ENCODE measurements at places on chromosomes 12 and 14.
A peak's percentile ranks its signal among the peaks of the same experiment; 100 is the strongest.

- no peak for DNase-seq
Measured at GRCh38 chr12:40137252-40137651, 31.4 kb upstream of the SLC2A13 start.

- no peak for DNase-seq
Measured at GRCh38 chr14:99586761-99587459, 17.1 kb downstream of the CCDC85C start.

DNA sequence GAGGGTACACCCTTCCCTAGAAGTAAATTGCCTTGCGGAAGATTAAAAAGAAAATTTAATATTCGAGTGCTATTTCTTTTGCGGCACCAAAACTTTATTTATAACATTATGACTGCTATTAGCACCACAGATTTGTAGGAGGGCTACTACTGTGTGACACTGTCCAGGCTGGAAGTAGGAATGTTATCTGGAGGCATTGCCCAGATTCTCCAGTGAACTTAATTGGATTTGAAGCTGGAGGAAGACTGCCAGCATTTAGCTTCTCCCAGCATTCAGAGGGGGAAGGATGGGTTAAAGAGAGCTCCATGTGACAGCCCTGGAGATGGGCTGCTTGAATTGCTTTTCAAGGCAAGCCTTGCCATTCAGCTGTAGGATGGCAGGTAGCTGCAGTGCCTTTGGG lies 107.0 kb upstream of the RBM19 start:
- no peak for DNase-seq

GRCh38 chr12:24533716-24534352 lies 415.1 kb downstream of the BCAT1 start:
- DNase-seq = no peak

- DNase-seq = no peak
Measured at GRCh38 chr14:103072595-103073366, 11.2 kb upstream of the LBHD2 start.

- DNase-seq = no peak
Measured at GRCh38 chr12:3307389-3307788, 183.6 kb upstream of the PRMT8 start.

GRCh38 chr14:91246051-91246852 lies 1.7 kb upstream of the GPR68 start:
- no peak for DNase-seq

- no peak for DNase-seq
Measured at GRCh38 chr14:55964091-55964490, 154.1 kb upstream of the PELI2 start.

GRCh38 chr14:100616854-100617409 lies 29.7 kb upstream of the BEGAIN start:
- DNase-seq = no peak

DNA sequence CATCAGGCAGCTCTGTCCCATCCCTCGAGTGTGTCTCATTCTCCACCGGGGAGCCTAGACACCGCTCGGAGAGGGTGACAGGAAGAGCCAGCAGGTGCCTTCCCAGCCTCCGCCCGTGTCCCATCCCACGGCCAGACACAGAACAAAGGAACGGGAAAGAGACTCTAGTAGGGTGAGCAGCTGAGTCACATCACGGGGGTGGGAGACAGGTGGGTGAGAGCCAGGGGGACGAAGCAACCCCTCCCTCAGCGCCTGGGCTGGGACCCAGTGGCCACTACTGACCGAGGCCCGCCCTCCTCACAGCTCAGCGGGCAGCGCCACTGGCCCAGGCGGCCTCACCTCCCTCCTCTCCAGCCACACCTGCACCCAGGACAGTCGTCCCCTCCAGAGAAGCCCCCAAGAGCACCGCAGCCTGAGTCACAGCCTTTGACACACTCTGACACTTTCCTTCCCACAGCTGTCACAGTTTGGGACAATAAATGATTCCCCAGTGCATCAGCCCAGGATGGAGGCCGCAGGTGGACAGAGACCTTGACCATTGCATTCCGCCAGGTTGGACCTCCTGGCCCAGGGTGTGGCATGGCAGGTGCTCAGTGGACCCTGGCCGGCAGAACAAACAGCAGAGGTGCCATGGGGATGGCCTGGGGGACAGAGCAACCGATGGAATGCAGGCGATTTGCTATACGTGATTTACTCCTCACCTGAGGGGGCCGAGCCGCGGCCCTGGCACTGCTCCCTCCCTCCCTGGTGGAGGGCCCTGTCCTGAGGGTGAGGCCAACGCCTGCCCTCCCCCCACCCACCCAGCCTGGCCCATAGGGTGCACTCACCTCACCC lies 45.4 kb upstream of the GALNT9 start:
- no peak for DNase-seq

DNA sequence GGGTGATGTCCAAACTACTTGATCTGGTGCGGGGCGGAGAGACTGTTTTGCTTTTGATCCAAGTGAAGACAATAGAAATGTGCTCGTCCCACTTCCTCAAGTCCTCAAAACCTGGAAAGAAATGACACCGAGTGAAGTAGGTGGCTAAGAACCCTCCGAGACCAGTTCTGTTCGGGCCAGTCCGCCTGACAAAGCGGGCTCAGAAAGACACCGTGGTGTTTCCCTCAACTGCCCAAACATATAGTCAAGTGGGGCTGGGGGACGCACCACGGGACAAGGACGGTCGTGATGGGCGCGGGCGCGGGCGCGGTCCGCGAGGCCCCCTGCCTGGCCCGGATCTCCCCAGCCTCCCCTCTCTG lies 1.6 kb downstream of the PHLDA1 start:
- no peak for DNase-seq

- no peak for DNase-seq
Measured at GRCh38 chr14:74611650-74612349, at the start of gene LTBP2. TSS of gene LTBP2 (minus strand) at chr14:74612237. CDS start at chr14:74611944, 293 bp downstream.

DNA sequence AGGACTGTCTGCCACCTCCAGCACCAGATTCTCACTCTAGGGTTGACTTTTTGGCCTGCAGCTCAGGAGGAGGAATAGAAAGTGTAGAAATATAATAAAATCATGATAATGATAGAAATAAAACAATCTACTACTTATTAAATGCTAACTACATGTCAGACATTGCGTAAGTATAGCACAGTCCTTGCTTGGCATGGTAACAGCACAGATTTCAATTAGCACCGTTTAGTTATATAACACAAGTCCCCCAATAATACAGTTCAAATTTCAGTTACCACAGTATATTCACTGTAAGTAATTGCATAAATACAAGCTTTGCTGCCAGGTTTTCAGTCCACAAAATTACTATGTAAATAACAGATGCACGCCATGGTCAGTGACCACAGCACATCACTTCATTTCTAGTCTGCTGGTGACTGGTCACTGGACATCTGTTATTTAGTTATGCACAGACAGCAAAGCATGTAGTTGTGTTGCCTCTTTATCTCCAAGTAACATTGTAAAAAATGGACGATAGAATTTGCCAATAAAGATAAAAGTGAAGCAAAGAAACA lies 6.5 kb upstream of the GLT8D2 start:
- no peak for DNase-seq

- peak; percentile 69 for DNase-seq
Measured at GRCh38 chr12:82359115-82359478, 768 bp downstream of the METTL25 start.

DNA sequence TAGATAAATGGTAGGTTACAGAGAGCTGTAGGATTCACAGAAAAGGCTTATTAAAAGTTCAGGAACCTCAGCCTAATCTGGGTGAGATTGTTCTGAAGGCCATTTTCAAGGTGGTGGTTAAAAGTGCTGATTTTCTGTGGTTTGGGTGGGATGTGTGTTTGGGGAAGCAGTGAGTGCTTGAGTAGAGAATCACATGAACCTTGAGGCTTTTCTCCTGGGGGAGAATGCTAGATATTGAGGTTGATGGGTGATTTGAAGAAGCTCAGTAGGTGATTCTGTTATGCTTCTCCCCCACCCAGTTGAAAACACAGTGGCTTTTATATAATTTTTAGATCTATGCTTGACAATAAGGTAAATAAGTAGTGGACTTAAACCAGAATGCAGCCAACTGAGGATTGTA lies 420.9 kb downstream of the PCNX1 start:
- DNase-seq = no peak

DNA sequence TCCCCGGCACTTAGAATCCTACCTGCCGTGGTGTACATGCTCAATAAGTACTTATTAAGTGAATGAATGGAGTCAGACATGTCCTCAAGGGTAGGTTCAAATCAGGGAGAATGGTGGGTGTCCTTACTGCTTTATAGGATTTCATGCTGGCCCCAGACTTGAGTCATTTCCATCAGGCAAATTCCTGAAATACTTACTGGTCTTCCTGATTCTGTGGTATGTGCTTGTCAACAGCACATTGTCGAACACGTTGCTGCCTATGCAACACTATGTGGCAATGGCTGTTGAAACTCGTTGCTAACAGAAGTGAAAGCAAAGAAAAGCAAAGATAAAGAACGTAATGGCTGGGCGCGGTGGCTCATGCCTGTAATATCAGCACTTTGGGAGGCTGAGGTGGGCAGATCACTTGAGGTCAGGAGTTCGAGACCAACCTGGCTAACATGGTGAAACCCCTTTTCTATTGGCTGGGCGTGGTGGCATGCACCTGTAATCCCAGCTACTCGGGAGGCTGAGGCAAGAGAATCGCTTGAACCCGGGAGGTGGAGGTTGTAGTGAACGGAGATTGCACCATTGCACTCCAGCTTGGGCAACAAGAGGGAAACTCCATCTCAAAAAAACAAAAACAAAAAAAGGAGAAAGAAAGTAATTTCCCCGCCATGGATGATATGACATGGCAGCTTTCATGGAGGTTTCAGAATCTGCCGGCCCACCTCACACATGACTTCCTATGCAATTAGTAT lies 214.9 kb downstream of the ZFP36L1 start:
- no peak for DNase-seq

DNA sequence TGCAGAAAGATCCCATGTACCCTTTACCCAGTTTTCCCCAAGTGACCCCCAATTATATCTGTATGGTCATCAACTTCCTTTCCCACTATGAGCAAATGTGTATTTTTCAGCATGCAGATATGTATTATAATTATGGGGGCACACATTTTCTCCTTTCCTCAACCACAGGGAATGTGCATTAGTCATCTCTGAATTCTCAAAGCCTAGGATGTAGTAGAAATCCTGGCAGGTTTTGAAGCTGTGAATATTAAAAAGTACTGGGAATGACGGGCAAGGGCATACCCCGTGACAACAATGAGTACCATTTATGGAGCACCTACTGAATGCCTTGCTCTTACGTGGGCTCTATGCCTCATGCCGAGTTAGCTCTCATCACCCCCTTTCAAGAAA lies 71.5 kb downstream of the VWF start:
- no peak for DNase-seq

DNA sequence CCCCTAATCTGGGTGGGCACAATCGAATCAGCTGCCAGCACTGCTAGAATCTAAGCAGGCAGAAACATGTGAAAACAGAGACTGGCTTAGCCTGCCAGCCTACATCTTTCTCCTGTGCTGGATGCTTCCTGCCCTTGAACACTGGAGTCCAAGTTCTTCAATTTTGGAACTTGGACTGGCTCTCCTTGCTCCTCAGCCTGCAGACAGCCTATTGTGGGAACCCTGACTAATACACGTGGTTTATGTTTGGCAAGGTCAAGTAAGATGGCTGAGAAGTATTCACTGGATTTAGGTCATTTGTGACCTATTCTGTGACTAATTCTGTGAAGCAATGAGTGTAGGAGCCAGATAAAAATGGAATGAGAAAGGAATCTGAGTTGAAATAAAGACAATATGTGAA lies 11.0 kb downstream of the GPR135 start:
- no peak for DNase-seq
